ENCODE measurements at places on chromosomes 12 and 14.

DNA sequence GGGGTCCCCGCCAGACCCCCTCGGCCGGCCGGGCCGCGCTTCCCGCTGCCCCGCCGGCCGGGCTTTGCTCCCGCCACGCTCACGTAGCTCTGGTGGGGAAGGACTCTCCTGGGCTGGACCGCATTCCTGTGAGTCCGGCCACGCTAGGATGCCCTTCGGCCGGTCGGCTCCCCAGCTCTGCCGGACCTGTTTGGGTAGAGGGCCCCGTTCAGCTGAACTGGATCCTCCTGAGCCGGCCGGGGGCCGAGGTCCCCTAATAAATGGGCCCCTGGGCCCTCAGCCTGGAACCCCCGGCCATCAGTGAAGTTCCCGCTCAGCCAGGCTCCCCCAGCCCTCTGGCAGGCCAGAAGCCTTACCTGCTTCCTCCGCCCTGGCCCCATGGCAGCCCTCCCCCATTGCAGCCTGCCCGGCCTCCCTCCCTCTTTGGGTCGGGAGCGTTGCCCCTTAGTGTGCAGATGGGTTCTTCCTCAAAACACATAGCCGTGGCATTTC, 593 bp downstream of the UNC119B start:
- no peak for DNase-seq

DNA sequence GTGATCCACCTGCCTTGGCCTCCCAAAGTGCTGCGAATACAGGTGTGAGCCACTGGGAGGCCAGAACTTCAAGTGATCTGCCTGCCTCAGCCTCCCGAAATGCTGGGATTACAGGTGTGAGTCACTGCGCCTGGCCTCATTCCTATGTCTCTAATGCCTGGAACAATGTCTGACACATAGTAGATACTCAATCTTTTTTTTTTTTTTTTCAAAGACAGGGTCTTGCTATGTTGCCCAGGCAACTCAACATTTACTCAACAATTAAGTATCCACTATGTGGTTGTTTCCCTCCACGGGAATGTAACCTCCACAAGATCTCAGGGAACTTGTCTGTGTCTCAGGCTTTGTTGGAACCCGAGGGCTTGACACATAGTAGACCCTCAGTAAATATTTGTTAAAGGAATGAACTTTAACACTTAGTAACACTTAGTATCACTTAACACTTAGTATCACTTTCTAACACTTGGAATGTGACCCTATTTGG, 3.0 kb upstream of the TMEM120B start:
- DNase-seq = no peak

- no peak for DNase-seq
Observed at GRCh38 chr12:6691473-6691872, 2.3 kb upstream of the ZNF384 start.

- DNase-seq = no peak
Observed at GRCh38 chr12:2061402-2061801, 8.6 kb downstream of the CACNA1C start.

All from cortex of kidney (tissue), 1 donor.